ENCODE measurements at places on chromosomes 7 and 10.

DNA sequence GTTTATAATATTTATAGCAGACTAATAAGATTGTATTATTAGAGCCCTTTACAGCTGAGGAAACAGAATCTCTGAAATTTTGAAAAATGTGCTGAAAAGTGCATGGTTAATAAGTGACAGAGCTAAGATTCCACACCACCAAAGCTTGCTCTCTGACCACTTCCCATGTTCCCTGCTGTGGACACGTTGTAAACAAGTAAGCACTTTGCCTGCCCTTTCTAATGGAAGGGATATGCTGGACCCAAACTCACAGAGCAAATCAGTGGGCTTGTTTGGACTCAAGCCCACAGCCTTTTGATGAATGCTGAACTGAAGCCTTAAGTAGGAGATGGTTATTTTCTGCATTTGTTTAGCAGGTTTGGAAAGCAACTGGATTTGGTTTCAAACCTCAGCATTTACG is 214.0 kb upstream of the TMEM72 start:
- no peak for DNase-seq

GRCh38 chr10:119575991-119576390 is 20.8 kb downstream of the TIAL1 start:
- DNase-seq = no peak

GRCh38 chr10:3339531-3339950 is 167.0 kb upstream of the PITRM1 start:
- no peak for DNase-seq

- no peak for DNase-seq
Observed at GRCh38 chr10:100528123-100528886, 1.4 kb downstream of the NDUFB8 start.

- DNase-seq = no peak
Observed at GRCh38 chr7:116499168-116500077, at the start of gene CAV2. TSS of gene CAV2 (plus strand) at chr7:116499738. CDS start at chr7:116499782, 44 bp downstream.

DNA sequence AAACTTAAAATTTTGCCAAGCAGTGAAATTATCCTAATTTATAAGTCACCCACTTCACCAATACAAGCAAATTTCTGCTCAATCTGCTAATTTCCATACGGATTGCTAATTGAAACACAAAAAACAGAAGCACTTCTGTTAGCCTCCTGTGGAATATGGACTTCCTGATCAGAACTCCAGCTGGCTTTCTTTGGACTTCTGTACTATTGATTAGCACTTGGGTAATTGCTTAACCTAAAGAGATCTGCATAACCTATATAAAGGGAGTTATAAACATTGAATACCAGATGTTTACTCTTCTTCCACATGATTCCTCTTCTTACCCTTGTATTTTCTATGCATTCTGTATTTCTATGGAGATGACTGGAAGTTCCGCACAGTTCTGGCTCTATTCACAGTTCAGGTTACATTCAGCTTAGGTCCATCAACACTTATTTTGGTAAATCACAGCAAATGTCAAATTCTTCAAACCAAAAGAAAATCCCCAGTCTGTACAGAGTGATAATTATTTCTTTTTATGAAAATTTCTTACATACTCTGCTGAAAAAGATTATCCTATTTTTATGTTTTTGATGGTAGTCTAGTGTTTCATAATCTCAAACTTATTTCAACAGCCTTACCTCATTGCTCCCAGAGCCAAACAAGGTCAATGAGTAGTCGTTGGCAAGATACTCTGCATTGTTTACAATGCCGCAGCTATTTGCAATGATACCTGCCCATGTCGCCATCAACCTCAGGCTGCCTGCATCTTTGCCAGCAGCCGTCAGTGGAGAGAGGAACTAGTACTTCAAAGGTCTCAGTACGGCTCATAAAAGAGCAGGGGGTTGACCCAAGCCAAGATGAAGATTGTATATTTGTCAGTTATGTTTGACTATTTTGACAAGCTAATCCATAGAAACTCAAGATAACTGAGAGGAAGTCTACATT is 225.6 kb downstream of the AHR start:
- DNase-seq = no peak

DNA sequence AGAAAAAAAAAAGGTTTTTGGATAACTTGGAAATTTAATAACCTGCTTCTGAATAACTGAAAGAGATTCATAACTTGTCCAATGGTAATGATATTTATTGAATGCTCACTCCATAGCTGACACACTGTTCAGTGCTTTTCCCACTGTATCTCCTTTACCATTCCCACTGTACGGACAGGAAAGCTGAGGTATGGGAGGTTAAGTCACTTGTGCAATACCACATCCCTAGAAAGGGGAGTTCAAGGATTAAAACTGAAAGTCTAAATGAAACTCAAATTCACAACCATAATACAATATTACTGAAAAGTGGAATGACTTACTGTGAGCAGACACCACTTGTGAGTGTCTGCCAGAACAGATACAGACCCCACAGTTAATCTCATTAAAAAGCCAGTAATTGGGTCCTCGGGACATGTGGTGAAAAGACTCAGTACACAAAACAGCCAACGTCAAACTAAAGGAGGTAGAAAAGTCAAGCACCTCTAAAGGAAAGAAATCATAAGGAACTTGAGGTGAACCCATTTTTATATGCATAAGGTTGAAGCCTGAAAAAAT is 13.8 kb upstream of the RHOBTB1 start:
- no peak for DNase-seq

DNA sequence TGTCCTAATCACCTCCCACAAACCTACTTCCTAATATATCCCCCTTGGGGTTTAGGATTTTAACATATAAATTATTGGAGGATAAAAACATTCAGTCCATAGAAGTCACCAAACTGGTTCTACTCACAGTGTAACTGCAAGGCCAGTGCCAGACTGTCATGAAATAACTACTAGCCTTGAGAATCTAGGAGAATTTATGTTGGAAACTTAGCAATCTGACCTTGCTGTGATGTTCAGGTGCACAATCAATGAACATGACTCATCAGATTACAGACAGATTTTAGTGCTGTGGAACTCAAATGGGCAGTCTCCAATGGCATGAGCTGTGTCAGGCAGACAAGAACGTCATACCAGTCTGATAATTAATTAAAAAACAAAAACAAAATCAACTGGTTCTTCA is 571.4 kb upstream of the IGFBP3 start:
- no peak for DNase-seq

DNA sequence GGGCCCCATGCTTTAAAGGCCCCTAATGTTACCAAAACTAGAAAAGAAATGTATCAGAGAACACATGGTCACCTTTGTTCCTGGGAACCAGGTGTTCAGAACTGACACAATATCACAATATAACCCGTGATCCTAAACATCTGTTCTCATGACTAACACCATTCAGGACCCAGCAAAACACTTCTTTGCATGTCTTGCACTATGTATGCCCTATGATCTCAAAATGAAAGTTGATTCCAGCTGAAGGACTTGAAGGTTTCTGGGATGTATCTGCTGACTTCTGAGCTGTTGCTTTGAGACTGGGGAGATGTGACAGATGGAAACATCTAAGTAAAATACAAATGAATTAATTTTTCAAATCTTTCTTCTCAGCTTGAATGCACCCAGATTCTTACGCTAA is 37.5 kb upstream of the PIK3CG start:
- DNase-seq = no peak

GRCh38 chr7:26193432-26194207 is 6.9 kb downstream of the HNRNPA2B1 start:
- DNase-seq = no peak

- DNase-seq = no peak
Observed at GRCh38 chr10:133590226-133590969, 25.0 kb upstream of the SYCE1 start.

DNA sequence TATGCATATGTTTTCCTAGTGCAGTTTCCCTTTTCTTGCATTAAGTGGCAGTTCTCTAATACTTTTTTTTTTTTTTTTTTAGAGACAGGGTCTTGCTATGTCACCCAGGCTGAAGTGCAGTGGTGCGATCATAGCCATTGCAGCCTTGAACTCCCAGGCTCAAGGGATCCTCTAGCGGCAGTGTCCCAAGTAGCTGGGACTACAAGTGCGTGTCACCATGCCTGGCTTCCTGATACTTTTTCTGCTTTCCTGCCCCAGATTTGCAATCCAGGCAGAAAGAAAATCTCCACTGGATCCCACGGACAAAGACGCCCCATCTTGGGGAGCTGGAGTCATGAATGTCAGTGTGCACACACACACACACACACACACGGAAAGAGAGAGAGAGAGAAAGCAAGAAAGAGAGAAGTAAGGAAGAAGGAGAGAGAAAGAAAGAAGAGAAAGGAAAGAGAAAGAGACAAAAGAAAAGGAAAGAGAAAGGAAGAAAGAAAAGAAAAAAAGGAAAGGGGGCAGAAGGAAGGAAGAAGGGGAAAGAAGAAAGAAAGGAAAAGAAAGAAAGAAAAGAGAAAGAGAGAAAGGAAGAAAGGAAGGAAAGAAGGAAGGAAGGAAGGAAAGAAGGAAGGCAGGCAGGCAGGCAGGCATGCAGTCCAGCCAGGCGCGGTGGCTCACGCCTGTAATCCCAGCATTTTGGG is 37.5 kb upstream of the OCM2 start:
- no peak for DNase-seq

- DNase-seq = no peak
Observed at GRCh38 chr7:101691822-101692384, 62.8 kb upstream of the MYL10 start.

- DNase-seq = no peak
Observed at GRCh38 chr10:3763852-3764625, 21.0 kb downstream of the KLF6 start.

GRCh38 chr7:141239661-141240060 is 165.8 kb downstream of the TMEM178B start:
- no peak for DNase-seq

- DNase-seq = no peak
Observed at GRCh38 chr7:116669769-116670168, 2.2 kb upstream of the MET start.

DNA sequence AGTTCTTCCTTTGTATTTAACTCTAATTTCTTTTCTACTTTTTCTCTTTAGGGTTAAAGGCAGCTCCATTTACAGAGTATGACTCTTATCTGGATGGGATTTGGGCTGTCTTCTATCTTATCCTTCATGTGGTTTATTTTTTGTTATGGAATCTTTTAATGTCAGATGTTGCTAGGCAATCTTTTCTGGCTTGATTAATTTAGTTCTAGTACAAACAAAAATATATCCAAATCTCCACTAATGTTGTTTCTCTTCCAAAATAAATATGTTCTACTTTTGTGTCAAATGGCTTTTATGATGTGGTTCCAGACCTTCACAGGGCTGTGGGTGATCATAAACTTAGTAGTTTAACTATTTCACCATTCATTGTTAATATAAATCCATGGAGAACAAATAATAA is 246.9 kb downstream of the AHR start:
- DNase-seq = no peak

- DNase-seq = no peak
Observed at GRCh38 chr10:120486671-120487205, 29.7 kb downstream of the PLPP4 start.

DNA sequence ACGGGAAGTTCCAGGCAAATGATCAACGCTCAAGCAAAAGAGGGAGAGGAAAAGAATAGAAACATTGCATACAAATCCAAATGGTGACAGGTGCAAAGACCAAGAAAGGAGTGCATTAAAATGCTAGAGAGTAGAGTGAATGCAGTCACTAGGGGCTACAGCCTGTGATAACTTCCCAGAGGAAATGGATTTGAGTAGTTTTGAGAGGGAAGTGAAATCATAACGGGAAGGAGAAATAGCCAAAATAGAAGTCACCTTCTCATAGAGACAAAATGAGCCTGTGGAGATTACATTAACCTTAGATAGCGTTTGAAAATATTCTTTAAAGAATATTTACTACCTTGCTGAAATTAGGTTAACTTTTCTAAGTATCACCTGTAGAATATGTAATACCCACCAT is 26.5 kb downstream of the NUP42 start:
- no peak for DNase-seq

GRCh38 chr10:116316503-116316902 is 7.7 kb upstream of the CCDC172 start:
- DNase-seq = no peak

GRCh38 chr7:12222889-12223579 is 11.9 kb downstream of the TMEM106B start:
- DNase-seq = no peak

DNA sequence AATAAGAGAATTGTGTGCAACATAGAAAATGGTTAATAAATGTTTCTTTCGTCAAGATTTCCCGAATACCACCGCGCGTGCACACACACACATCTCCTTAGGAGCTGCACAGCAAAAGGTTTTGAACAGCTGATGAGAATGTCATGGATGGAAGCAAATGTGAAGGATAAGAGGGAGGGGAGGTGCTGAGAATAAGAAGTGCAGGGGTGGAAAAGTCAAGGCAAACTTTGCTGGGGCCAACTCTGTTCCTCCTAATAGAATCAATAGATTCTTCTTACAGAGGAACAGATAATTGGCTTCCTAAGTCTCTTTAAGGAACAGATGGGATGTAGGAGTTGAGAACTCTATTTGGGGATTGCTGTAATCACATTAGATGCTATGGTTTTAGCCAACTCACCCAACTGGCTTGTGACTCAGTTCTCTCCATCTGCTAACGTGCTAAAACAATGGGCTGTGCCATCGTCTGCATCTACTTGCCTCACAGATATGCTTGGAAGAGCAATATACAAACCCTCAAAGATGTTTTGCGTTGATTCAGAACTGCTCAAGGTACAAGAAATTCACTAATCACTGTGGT is 408.2 kb upstream of the CELF2 start:
- no peak for DNase-seq

- DNase-seq = no peak
Observed at GRCh38 chr7:134820295-134820694, 40.9 kb downstream of the CALD1 start.

GRCh38 chr7:94012746-94013145 is 8.6 kb upstream of the BET1 start:
- DNase-seq = no peak

GRCh38 chr10:69349542-69349888 is 67.2 kb downstream of the TACR2 start:
- DNase-seq = no peak

- no peak for DNase-seq
Observed at GRCh38 chr7:113366122-113366521, 247.8 kb upstream of the SMIM30 start.

GRCh38 chr7:93316730-93317129 is 84.6 kb downstream of the VPS50 start:
- no peak for DNase-seq

GRCh38 chr7:75599244-75599781 is 107.2 kb downstream of the SPDYE5 start:
- DNase-seq = no peak

GRCh38 chr10:128545216-128545615 is 419.0 kb upstream of the MKI67 start:
- DNase-seq = no peak

DNA sequence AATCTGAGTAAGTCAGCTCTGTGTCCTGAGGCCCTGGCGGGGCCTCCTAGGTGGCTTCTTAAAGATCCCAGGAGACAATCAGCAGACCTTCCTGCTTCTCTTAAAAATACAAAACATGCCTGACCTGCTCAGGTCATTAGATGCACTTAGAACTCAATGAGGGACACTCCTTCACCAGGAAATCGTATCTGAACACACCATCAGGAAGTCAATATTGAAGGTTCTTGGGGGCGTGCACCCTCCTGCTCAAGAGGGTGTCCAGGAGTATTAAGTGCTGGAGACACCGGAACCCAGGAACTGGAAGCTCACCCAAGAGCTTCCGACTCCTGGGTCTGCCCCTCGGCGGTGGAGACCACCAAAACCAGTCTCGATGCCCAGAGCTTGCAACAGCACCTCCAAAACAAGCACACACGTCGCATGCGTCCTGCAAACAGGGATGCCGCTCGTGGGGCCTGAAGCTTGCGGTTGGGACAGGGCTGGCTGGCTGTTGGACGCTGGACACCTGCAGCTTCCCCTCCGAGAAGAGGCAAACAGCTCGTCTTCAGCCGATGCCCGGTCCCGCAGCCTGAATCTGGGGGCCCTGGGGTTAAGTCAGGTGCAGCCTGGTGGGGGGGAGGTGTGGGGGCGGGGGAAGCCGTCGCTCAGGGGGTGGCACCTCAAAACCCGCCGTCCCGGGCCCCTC is 803 bp downstream of the RAPGEF5 start:
- no peak for DNase-seq

All from SIG-M5 (cell line).